ENCODE measurements at places on chromosomes 7 and 10. TPM values are rescaled to one million over a fixed set of nuclear protein-coding genes. Genes with fewer than 3 reads are reported as not detected.

The PLXNA4 gene
- total RNA-seq, result 0.76 TPM

The ENTPD1 gene
- 2.2 TPM for total RNA-seq

- no peaks in the 10 kb centered on the region for H3K27me3 ChIP-seq
- H3K36me3 ChIP-seq, result no peaks in the 10 kb centered on the region
- no peaks in the 10 kb centered on the region for H3K4me1 ChIP-seq
- no peak overlapping the region for H3K27ac ChIP-seq
Measured at GRCh38 chr7:27944643-27945042, 204.7 kb downstream of the TAX1BP1 start.

- no peak overlapping the region for H3K27ac ChIP-seq
- no peaks in the 10 kb centered on the region for H3K4me1 ChIP-seq
- H3K36me3 ChIP-seq, result peaks cover 7% of the 10 kb centered on the region
- H3K27me3 ChIP-seq, result no peaks in the 10 kb centered on the region
Measured at GRCh38 chr7:112897839-112898431, 107.7 kb upstream of the TMEM168 start.

GRCh38 chr10:75261813-75262705, 26.3 kb upstream of the COMTD1 start:
- H3K4me1 ChIP-seq, result no peaks in the 10 kb centered on the region
- DNase-seq, result no peak
- no peaks in the 10 kb centered on the region for H3K27me3 ChIP-seq
- H3K36me3 ChIP-seq, result no peaks in the 10 kb centered on the region
- no peak overlapping the region for H3K4me3 ChIP-seq

- H3K27ac ChIP-seq, result no peak overlapping the region
- DNase-seq, result no peak
- no peaks in the 10 kb centered on the region for H3K4me1 ChIP-seq
- H3K27me3 ChIP-seq, result no peaks in the 10 kb centered on the region
Measured at GRCh38 chr7:15504351-15504750, 57.5 kb downstream of the AGMO start.

DNA sequence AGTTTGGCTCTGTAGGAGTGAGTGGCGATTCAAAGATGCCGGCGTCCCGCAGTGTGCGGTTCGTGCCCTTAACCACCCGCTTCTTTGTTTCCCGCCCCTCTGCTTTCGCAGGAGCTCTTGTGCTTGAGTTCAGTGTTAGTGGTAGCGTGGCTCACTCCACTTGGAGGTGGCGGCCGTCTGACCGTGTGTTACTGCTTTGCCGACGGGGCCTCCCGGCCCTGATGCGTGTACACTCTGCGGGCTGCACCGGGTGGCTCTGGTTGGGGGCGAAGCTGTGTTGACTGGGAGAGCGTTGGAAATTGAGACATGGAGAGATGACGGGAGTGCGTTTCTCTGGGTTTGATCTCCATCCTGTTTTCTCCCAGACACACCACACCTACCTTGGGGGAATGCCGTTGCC, 31.4 kb downstream of the SHH start:
- no peaks in the 10 kb centered on the region for H3K27me3 ChIP-seq
- no peak overlapping the region for H3K4me3 ChIP-seq
- 0 out of 2 replicates have a peak, but pooled peaks cover 2% of the 10 kb centered on the region for H3K4me1 ChIP-seq
- H3K36me3 ChIP-seq, result peaks cover 8% of the 10 kb centered on the region

DNA sequence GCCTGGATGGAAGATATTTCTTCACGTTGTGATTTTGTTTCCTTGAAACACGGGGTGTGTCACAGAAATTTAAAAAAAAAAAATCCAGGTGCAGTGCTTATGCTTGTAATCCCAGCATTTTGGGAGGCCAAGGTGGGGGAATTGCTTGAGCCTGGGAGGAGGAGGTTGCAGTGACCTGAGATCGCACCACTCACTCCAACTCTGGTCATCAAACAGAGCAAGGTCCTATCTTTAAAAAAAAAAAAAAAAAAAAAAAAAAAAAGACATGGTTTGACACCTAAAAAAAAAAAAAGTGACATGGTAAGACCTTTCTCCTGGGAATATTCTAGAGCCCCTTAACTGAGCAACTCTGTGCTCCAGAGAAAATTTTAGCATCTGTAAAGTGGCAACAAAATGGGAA, 9.0 kb upstream of the LRRC4 start:
- H3K36me3 ChIP-seq, result no peaks in the 10 kb centered on the region
- H3K4me1 ChIP-seq, result no peaks in the 10 kb centered on the region
- no peak overlapping the region for H3K27ac ChIP-seq
- H3K27me3 ChIP-seq, result no peaks in the 10 kb centered on the region

GRCh38 chr7:16367115-16367514, 54.2 kb downstream of the CRPPA start:
- H3K36me3 ChIP-seq, result no peaks in the 10 kb centered on the region
- no peaks in the 10 kb centered on the region for H3K27me3 ChIP-seq
- no peaks in the 10 kb centered on the region for H3K4me1 ChIP-seq
- no peak overlapping the region for H3K4me3 ChIP-seq
- no peak for DNase-seq
- H3K27ac ChIP-seq, result no peak overlapping the region

- no peak for DNase-seq
- no peak overlapping the region for H3K27ac ChIP-seq
- no peaks in the 10 kb centered on the region for H3K4me1 ChIP-seq
- no peak overlapping the region for H3K4me3 ChIP-seq
- no peaks in the 10 kb centered on the region for H3K36me3 ChIP-seq
Measured at GRCh38 chr7:127530148-127530547, 55.2 kb downstream of the GCC1 start.

- no peaks in the 10 kb centered on the region for H3K36me3 ChIP-seq
- H3K4me1 ChIP-seq, result no peaks in the 10 kb centered on the region
- no peak overlapping the region for H3K4me3 ChIP-seq
- H3K27me3 ChIP-seq, result no peaks in the 10 kb centered on the region
Measured at GRCh38 chr7:127943541-127944521, 87.4 kb downstream of the LRRC4 start.
